Activated CD8-positive, alpha-beta memory T cell treated with anti-CD3 and anti-CD28 coated beads for 4 hours (primary cell): ENCODE measurements at places on chromosomes 5 and 9.

DNA sequence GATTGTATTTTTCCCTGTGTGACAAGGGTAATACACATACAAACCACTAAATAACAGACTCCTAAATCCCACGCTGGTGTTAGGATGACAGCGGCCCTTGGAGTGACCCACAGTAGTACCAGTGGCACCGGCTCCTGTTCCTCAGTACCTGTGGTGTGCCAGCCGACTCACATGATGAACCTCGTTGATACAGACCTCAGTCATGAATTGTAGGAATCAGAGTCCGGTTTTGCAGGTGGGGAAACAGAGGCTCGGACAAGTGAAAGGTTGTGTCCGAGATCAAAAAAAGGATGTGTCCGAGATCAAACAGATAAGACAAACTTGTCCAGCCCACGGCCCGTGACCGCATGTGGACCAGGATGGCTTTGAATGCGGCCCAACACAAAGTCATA is 78.0 kb downstream of the AMBP start:
- no peak for DNase-seq

DNA sequence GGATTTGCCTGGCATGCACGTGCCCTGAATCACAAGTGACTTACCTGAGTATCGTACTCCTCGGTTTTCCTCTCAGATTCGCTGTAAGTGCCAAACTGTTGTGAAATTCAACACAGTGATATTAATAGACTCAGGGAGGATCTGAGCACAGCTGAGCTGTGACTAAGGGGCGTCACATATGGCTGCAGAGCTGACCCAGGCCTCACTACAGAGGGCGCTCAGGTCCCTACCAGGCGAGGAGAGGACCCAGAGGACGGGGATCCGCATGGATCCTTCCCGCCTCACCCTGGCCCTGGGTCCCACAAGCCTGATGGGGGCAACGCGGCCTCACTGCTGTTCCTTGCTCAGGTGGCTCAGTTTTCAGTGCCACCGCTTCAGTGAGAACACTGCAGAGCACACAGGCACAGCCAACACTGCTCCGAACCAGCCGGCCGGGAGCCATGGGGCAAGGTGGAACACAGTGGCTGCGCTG is 20.1 kb downstream of the CLPTM1L start:
- DNase-seq: no peak

- DNase-seq: no peak
Measured at GRCh38 chr5:158521995-158522394, 577.7 kb downstream of the EBF1 start.

DNA sequence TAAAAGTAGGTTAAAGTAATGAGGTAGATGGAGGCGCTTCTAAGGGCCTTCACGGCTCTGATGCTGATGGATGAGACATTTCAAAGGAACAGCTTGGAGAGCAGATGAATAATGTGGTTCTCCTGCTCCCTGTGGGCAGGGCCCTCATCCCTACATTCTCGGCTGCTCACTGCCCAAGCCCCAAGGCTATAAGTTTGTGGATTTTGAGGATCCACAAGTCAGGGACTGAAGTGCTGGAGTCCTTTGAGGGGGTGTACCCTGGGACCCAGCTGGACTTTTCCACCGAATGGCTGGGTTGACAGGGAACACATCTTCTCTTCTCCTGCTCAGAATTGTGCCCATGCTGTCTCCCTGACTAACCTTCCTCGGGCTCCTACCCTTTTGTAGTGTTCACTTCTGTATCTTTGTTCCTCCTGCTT is 21.4 kb upstream of the CXCL14 start:
- no peak for DNase-seq

DNA sequence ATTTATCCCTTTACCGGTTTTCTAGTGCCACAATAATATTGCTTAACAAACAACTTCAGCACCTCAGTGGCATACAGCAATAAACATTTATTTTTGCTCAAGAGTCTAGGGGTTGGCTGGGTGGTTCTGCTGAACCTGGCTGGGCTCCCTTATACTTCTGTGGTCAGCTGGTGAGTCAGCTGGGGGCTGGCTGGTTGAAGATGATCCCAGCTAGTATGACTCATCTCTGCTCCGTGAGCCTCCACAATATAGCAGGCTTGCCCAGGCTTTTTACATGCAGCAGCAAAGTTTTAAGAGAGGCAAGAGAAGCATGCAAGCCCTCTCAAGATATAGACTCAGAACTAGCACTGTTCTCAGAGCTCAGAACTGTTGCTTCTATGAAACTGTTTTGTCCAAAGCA is 523.5 kb upstream of the CLINT1 start:
- no peak for DNase-seq
